ENCODE measurements at places on chromosomes 5 and 9.

DNA sequence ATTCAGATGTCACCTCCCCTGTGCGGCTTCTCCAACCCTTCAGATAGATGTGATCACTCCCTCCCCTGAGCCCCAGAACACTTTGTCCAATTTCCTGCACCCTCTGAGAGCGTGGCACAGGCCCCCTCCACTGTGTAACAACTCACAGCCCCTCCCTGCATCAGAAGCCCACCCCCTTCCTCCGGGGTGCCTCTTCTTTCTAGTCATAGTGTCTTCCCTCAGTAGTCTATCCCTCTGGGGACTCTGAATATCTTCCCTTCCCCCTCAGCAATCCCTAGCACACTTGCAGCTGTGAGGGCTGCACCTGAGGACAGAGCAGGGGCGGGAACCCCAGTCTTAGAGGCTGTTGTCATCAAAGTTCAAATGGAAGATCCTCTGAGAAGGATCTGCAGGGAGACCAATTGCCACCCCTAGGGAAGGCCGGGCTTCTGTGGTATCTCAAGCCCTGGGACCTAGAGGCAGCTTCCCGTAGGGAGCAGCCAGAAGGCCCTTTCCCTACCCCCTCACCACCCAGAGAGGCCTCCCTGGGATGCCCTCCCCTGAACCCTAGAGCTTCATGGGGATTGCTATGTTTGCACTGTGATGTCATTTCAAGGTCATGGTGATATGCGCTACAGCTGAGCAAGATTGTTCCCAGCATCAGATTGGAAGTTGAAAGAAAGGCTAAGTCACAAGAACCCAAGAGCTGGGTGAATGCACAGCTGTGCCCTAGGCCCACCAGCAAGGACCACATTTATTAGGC is 70.7 kb downstream of the THBS4 start:
- no peak for DNase-seq

- no peak for DNase-seq
Measured at GRCh38 chr9:107173422-107174180, 109.5 kb upstream of the RAD23B start.

DNA sequence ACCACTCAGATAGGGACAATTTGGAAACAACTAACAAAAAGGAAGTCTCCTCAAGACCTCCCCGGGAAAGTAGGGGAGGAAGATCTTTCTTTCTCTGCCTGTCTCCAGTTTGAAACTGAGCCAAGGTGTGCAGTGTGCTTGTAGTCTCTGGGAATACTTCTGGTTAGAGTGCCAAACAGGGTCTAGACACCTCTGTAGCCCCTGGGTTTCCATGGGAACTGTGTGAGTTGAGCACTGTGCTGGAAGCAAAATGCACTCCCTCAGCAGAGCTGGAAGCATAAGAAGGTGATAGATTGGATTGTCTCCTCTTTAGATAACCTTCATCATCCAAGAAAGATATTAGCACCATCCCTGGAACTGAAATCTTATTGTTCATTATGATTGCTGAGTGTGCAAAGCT is 129.2 kb upstream of the TNPO1 start:
- no peak for DNase-seq

DNA sequence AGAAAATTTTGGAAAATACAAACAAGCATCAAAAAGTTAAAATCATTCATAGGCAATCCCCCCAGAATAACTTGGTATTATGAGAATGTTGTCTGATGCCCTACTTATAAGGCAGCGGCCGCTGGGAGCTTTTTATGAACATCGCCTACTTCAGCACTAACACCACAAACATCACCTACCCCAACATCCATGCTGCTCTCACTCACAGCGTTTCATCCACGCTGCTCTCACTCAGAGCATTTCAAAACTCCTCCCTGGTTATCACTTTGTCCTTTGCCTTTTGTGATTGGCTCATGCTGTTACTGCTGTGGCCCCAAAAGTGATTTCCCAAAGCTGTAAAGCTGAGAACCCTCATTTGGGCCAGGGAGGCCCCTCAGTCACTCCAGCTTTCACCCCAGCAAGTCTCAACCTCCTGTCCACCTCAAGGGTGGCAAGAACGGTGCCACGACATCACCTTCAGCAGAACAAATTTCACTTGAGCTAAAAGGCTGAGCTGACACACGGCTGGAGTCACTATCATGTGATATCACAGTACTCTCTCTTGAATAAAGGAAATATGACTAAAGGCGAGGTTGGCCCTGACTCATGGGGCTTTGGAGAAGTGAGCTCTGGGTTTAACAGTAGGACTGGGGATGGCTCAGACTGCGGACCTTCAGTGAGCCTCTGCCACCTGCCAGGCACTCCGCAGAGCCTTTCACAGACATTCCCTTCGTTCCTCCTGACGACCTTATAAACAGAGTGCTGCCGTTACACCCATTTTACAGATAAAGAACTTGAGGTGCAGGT is 25.2 kb downstream of the SHC3 start:
- DNase-seq = no peak

- DNase-seq = no peak
Measured at GRCh38 chr9:32463500-32464293, 62.3 kb downstream of the RIGI start.

- no peak for DNase-seq
Measured at GRCh38 chr9:847505-847904, 6.0 kb downstream of the DMRT1 start.

- DNase-seq = no peak
Measured at GRCh38 chr9:136084063-136084944, 10.8 kb downstream of the NACC2 start.

GRCh38 chr9:109683521-109683920 is 96.5 kb upstream of the PALM2AKAP2 start:
- DNase-seq = no peak

DNA sequence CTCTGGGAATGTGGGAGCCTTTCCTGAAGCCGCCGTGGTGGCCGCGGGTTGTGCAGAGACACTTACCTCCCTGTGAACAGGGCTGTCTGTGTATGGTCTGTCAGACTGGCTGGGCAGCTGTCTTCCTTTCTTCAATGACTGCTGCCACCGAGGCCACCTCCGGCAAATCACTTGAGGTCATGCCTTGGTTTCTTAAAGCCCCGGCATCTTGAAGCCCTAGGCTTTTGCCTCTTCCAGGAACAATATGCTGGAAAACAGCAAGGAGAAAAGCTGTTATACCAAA is 79.5 kb upstream of the ZSWIM6 start:
- DNase-seq = no peak

- DNase-seq = no peak
Measured at GRCh38 chr5:58380655-58381054, 79.2 kb downstream of the PLK2 start.

GRCh38 chr5:78781611-78782286 is 133.2 kb upstream of the LHFPL2 start:
- DNase-seq = no peak

- no peak for DNase-seq
Measured at GRCh38 chr9:33178972-33179697, 12.0 kb upstream of the B4GALT1 start.

DNA sequence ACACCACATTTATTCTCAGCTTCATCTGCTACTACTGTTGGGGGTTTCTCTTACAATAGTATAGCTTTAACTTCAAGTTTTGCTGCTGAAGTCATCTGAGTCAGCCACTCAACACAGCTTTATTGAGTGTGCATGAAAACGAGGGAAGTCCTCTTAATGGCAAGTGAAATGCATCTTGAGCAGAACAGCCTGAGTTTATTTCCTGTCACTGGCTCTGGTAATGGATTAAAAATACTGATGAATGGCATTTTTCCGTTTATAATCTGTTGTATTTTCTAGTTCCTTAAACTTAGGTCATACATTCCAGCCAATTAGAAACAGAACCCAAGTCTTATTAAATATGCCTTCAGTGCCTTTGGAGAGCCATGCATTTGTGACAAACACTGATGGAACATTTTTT is 238.6 kb downstream of the SLF1 start:
- DNase-seq = no peak

DNA sequence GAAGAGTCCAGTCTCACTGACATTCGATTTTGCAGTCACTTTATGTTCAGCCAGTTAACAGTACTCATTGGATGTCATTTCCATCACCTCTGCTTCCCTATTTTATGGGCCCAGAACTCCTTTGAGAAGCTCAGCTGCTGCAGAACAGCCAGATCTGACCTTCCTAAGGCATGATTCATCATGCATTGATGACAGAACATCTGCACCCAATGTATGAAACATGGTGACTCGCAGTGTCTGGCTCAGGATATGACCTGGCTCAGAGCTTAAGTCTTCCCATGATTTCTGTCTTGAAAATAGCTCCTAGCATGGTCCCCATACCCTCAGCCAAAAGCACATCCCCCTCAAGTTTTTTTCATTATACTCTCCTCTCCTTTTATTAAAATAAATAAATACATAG is 92.6 kb upstream of the TRIM32 start:
- no peak for DNase-seq

DNA sequence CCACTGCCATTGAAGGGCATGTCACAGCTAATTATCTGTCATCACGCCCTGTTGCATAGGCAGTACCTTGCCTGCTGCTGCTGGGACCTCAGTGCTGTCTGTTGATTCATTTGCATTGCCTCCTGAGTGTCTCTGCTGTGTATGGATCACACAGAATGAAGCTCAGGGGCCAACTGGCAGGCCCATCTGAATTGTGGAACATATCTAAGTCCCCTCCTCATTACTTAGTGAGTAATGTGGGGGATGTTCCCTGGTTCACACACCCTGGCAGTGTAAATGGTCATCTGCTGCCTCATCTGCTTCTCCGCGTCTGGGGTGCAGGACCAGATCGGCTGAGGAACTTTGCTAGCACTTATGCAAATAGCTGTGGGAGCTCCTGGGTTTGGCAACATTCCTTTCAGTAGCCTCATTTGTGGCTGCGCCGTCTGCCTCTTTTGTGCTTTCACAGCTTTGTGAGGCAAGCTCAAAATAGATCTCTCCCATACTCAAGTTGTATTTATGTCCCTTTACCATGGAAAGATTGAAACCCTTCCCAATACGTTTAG is 25.4 kb downstream of the TYRP1 start:
- DNase-seq = no peak

GRCh38 chr5:78569441-78569840 is 79.1 kb downstream of the LHFPL2 start:
- DNase-seq = peak; percentile 36

DNA sequence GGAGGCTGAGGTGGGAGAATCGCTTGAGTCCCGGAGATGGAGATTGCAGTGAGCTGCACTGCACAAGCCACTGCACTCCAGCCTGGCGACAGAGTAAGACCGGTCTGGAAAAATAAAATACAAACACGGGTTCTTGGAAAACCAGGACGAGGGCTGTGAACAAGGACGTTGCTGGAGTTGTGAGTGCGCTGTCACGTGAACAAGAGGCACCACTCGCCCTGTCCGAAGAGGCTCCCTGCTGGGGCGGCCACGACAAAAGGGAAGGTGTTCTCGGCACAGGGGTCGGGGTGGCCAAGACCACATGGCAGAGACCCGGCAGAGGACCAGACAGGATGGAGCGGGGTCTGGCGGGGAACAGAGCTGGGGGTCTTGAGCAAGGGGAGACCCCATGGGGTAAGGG is 30.6 kb upstream of the UBAC1 start:
- DNase-seq = no peak

- DNase-seq = no peak
Measured at GRCh38 chr9:4980086-4980727, 4.9 kb upstream of the JAK2 start.

GRCh38 chr9:35604578-35605350 is at the start of gene TESK1:
Gene TESK1, plus strand, starts transcription at chr9:35605262. Its CDS starts 358 bp downstream, at chr9:35605620.
- peak; percentile 55 for DNase-seq

GRCh38 chr9:91187965-91188344 is 173.8 kb downstream of the AUH start:
- DNase-seq = no peak

GRCh38 chr5:38870595-38870994 is 24.8 kb downstream of the OSMR start:
- DNase-seq = no peak

- DNase-seq = no peak
Measured at GRCh38 chr5:159894149-159894720, 22.0 kb upstream of the ADRA1B start.

DNA sequence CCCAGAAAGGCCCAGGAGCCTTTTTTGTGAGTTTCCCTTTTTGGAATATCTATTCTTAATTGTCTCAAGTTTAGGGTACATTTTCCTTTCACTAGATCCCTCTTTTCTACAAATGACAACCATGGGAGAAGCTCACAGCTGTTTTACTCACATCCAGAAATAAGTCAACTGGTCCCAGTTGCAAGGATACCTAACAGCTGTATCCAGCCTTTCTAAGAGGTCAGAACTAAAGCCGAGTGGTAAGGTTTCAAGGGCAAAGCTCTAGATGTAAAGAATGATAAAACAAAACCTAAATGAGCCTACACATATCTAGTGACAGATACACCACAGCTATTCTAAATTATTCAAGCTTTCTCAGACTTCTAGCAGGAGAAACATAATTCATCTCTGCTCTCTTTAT is 4.4 kb downstream of the FGF10 start:
- DNase-seq = no peak

DNA sequence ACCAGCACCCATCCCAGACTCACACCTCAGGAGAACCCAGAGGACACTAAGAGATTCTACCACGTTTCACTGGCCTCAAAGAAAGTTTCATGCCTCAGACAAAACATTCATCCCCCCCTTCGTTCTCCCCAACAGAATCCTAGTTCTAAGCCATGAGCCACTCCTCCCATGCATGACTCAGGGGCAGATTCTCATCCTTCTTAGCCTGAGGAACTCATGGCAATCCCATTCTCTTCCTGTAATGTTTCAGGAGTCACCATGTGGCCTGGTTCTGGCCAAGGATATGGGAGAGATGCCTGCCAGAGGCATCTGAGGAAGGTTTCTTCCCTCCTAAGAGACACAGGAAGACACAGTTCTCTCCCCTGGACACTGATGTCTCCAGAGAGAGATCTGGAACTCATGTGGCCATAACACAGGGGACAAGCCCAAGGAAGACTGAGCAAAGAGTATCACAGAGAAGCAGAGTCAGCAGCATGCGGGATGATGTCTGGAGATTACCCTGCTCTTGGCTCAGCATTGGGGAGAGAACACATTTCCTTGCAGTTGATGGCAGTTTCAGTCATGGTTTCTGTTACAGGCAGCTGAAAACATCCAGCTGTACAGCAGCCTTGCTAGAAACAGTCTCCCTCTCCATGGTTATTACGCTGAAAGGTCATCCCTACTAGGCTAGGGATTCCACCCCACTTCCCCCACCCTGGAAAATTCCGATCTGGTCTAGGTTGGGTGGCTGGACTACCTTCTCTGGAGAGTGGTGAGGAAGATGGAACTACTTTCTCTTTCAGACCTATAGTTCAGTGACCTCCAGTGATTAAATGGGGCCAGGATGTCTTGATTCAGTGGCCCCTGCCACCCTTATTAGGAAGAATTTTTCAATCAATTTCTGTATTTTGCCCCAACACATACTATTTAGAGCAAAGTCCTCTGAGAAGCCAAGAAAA is 115.4 kb downstream of the ZNF608 start:
- DNase-seq = no peak

- DNase-seq = no peak
Measured at GRCh38 chr9:16744394-16744793, 126.1 kb downstream of the BNC2 start.

GRCh38 chr5:72231991-72232703 is 87.9 kb downstream of the MRPS27 start:
- DNase-seq = no peak

DNA sequence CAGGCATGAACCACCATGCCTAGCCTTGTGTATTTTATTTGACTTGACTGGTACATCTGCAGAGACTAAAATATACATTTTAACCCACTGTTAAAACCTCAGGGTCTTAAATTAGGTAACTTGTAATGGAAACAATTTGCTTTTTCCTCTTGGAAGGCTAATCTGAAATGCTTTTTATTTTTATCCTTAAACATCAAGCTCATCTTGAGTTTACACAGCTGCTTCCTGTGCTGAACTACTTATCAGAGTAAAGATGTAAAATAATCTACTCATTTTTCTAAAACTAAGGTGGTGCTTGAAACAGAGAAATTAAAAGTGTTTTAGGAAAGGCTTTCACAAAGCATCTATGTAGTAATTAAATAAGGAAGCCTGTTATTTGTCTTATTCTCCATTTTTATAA is 144.1 kb downstream of the ENTREP1 start:
- DNase-seq = no peak
